Lung (tissue), 17 donors: ENCODE measurements at places on chromosomes 2 and 18.

GRCh38 chr2:118509319-118510004 is 338.0 kb downstream of the EN1 start:
- DNase-seq: no peak

- DNase-seq: no peak
Observed at GRCh38 chr18:73551211-73551610, 596.4 kb downstream of the FBXO15 start.

DNA sequence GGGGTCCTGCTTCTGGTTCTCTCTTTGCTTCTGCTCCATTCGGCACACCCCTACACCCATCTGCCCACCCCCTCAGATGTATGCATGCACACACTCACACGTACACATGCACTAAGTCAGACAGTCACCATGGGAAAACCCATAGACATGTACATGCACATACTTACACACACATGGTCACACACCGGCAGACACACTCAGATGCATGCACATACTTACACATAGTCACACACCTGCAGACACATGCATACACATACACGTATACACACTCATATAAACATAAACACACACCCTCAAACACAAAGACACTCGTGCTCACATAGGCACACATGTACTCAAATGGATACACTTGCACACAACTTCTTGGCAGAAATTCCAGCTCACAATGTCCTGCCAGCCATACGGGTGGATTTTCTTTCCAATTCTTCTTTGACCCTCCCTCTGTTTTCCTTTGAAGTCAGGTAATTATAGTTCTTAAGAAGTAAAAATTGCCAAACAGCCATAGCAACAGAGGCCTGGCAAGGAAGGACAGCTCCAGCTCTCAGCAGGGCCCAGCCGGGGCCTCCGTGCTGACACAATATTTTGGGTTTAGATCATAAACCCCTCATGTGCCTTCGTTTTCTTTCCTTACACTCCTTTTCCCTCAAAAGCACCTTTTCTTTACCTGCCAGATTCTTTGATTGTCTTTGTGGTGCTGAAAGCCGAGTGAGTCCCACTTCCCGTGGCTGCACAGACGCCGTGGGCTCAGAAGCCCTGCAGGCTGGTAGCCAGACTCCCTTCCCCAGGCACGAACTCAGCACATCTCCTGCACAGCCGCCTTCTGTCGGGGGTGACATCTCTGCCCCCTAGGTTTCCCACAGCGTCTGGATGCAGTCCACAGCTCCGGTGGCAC is 195.7 kb downstream of the ARL4C start:
- DNase-seq: peak; percentile 55

DNA sequence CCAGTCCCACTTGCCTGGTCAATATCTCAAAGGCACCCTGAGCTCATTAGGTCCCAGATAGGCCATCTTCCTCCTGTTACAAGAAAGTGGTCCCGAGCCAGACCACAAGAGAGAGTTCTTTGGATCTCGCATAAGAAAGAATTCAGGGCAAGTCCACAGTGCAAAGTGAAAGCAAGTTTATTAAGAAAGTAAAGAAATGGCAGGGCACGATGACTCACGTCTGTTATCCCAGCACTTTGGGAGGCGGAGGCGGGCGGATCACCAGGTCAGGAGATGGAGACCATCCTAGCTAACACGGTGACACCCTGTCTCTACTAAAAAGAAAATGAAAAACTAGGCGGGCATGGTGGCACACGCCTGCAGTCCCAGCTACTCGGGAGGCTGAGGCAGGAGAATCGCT is 10.8 kb upstream of the SMAD7 start:
- DNase-seq: no peak

GRCh38 chr2:42164046-42164445 is 5.1 kb upstream of the EML4 start:
- no peak for DNase-seq

GRCh38 chr2:106137731-106138521 is 56.2 kb downstream of the UXS1 start:
- no peak for DNase-seq

- no peak for DNase-seq
Observed at GRCh38 chr2:115327061-115327460, 884.6 kb downstream of the DPP10 start.

DNA sequence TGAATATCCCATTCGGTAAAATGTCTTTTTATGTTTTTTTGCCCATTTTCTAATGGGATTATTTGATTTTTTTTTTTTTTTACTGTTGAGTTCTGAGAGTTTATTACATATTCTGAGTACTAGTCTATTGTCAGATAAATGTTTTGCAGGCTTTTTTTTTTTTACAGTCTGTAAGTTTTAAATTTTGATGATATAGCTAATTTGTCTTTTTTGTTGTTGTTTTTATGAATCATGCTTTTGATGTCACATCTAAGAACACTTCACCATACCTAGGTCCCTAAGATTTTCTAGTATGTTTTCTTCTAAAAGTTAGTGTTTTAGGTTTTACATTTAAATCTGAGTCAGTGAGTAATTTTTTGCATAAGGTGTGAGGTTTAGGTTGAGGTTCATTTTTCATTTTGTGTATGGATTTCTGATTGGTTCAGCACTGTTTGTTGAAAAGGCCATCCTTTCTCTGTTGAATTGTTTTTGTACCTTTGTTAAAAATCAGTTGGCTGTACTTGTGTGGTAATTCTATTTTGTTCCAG is 40.7 kb downstream of the PTPN4 start:
- DNase-seq: no peak

GRCh38 chr2:204613635-204614034 is 68.4 kb downstream of the PARD3B start:
- no peak for DNase-seq
